Neural progenitor cell (in vitro differentiated cells): ENCODE measurements at places on chromosomes 7 and 10. TPM values are rescaled to one million over a fixed set of nuclear protein-coding genes. Genes with fewer than 3 reads are reported as not detected.

DNA sequence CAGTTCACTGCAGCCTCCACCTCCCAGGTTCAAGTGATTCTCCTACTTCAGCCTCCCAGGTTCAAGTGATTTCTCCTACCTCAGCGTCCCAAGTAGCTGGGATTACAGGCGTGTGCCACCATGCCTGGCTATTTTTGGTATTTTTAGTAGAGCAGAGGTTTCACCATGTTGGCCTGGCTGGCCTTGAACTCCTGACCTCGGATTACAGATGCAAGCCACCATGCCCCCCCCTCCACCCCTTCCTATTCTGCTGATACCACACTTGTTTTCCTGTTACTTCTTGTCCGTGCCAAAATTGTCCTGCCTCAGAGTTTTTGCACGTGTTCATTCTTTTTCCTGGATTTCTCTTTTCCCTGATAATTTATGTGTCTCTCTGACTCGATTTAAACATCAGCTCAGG, 62.5 kb downstream of the R3HCC1L start:
- DNase-seq: no peak

GRCh38 chr7:70472601-70473237, 659.2 kb upstream of the GALNT17 start:
- DNase-seq: no peak

DNA sequence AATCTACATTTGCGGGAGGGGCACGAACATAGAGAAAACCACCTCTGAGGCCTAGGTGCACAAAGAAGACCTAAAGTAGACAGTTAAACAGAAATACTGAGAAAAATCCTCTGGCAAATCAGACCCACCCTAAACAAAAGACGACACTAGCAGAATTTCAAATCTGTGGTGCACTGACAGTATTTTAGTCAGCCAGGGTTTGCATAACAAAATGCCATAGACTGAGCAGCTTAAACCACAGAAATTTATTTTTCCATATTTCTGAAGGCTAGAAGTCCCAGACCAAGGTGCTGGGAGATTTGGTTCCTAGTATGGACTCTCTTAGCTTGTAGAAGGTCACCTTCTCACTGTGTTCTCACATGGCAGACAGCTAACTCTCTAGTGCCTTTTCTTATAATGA, 26.3 kb downstream of the IPMK start:
- no peak for DNase-seq

GRCh38 chr10:74049955-74050354, 52.0 kb downstream of the VCL start:
- DNase-seq: no peak

DNA sequence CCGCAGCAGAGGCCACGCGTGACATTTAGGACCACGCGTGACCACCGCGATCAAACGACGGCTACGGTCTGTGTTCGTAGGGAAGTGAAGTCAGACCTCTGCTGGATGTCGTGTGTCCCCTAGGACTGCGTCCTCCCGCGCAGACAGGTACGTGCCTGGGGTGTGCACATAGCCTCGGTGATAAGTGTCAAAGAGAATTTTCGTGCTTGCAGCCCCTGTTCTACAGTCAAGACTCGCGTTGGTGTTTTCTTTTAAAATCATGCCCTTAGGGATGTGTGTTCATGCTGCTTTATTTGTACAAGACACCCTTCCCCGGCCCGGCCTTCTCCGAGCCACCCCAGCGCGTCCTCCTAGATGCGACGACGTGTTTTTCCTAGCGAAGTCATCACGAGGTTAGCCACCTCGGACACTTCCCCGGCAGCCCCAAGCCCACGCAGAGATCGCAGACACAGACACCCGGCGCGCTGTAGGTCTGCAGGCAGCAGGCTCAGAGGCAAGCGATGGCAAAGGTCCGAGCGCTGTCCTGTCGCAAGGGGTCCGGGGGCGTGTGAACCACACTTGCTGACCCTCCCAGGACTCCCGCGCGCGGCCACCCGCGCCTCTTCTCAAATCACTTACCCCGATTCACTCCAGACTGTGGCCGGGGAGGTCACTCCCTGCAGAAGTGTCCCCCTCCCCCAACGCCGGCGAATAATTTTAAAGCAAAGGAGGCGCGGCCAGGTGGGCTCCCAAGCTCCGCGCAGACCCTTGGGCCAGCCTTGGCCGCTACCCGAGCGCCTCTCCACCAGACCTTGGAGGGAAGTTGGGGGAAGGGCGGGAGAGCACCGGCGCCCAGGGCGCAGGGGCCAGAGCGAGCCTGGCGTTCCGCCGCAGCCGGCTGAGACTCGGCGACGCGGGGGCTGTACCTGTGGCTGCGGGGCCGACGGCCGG, 552 bp downstream of the MKX start:
- peak; percentile 48 for DNase-seq

DNA sequence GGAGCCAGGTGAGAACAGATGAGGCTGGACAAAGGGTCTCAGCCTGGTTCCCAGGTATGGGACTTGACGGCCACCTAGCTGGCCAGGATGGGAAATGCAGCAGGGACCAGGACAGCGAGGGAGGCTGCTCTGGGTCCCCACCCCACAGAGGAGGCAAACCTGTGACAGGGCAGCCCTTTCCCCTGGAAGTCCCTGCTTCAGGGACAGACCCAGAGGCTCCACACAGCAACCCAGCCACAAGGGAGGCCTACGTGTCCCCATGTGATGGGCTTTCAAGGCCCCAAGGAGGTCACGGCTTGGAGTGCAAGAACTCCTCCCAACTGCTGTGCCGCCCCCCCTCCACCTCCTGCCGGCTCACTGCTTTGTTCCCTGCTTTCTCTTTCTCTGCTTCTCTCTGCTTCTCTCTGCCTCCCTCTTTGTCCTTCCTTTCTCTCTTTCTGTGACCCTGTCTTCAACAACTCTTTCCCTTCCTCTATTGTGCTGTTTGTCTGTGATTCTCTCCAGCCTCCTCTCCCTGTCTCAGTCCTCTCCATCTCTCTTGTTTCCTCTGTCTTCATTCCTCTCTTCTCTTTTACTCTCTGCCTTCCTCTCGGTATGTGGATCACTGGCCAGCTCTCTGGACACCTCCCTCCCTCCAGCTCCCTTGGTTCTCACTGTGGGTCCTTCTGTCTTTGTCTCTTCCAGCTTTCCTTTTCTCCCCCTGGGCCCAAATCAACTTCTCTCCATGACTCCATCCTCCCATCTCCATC, 9.6 kb upstream of the EIF5AL1 start:
- peak; percentile 66 for DNase-seq

DNA sequence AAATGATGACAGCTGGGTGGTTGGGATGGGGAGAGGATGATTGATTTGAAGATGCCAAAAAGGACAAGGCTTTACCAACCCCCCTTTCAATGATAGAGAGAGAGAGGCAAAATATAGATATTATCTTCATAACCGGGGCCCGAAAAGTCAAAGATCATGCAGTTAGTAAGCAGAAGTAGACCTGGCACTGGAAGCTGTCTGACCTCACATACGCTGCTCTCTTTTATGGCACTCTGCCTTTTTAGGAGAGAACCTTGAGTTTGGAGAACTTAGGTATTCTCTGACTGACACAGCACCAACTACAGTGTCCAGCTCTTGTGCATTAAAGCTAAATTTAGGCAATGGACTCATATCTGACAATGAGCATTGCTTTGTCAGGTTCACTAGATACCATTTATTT, 30.7 kb downstream of the CNNM2 start:
- DNase-seq: no peak

DNA sequence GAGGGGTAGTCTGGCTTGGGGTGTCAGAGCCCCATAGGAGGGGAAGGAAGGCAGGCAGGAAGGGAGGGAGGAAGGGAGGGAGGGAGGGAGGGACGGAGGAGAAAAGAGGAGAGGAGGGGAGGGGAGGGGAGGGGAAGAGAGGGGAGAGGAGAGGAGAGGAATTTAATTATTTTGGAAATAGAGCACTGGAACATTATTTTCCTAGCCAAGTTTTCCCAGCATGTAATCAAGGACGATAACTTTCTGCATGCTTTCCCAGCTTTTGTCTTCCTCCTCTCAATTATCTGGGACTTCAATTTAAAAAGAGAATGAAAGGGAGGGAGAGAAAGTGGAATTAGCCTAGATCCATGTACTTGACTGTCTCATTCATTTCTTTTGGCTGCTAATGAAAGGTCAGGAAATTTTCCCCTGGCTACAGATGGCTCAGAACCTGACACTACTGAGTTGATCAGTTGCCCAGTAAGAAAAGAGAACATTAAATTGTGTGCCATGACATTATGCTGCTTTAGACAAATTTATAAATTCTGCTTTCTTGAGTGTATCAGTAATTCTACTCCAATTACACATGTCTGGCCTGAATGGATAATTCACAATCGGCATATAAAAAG, 148.8 kb downstream of the LRRC4 start:
- no peak for DNase-seq

DNA sequence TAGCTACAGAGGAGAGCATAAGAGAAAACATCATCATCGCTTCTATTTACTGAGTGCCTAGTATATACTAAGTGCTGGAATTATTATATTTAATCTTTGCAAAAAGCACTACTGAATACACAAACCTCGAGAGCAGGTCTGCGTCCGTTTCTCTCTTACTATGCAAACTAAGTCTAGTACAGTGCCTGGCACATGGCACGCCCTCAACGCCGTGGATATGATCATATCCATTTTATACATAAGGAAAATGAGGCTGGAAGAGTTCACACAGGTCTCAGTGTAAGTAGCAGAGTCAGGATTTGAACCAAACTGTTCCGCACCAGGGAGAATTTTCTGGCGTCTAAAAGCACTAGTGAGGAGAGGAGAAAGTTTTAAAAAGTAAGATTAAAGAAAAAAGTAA, 17.6 kb downstream of the MXI1 start:
- no peak for DNase-seq

GRCh38 chr7:42274053-42274452, 37.0 kb upstream of the GLI3 start:
- no peak for DNase-seq

GRCh38 chr7:139436806-139437205, 46.7 kb downstream of the KLRG2 start:
- no peak for DNase-seq

- DNase-seq: no peak
Measured at GRCh38 chr7:45384499-45384898, 189.7 kb upstream of the ADCY1 start.

- DNase-seq: no peak
Measured at GRCh38 chr7:3302681-3303320, 1.7 kb downstream of the SDK1 start.

GRCh38 chr7:4207011-4207410, 475.1 kb upstream of the FOXK1 start:
- no peak for DNase-seq

- no peak for DNase-seq
Measured at GRCh38 chr10:86798611-86799010, 42.2 kb downstream of the BMPR1A start.

DNA sequence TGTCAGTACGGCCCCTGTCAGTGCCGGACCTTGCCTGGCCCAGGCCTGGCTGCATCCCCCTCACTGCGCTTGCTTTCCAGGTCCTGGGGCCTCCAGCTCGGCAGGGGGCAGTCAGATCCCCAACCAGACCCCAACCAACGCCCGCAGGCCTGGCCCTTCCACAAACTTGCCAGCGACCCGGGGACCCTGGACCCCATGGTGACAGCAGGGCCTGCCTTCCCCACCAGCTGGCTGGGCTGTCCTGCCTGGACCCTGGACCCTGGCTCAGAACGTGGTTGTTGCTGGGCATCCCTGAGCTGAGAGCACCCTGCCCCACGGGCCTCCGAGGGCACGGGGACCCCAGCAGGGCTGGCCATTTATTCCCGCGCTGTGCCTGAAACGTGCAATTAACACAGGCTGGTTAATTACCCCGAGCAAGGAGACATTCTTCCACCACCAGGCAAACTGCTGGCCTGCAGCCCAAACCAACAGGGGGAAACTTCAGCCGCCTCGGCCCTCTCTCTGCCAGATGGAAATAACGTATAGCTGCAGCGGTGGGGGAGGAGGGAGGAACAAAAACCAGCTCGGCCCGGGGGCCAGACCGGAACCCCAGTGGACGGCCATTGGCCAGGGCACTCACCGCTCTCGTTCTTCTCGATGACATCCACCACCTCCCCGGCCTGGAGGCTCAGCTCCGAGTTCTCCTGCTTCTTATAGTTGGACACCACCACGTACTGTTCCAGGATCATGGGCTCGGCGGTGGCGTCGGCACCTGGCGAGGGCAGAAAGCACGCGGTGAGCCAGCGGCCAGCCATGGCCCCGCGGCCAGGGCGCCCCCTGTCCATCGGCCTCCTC, 167.1 kb downstream of the NEURL1 start:
- DNase-seq: no peak

DNA sequence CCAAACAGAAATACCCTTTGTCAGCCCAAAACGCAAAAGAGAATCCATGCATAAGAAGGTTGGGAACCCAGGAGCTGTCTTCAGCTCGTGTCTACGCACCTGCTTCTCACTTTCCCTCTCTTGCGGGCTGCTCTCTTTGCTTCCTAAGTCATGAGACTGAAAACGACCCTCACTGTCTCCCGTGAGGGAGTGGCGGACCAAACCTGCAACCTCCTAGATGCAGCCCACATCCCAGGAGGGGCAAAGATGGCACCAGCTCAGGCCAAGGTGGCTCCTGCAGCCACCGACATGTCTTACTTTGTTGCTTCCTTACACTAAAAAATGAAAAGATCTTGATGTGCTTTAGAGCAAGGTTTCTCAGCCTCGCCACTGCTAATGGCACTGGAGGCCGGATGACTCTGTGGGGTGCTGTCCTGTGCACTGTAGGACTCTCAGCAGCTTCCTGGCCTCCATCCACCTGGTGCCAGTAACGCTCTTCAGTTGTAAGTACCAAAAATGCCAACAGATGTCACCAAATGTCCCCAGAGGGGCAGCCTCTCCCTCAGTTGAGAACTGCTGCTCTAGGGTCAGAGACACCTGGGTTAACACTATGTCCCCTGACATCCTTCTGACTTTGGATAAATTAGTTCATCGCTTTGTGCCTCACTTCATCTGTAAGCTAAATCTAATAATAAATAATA, 179.8 kb upstream of the PFKP start:
- no peak for DNase-seq

GRCh38 chr7:108535257-108535656, 9.3 kb upstream of the PNPLA8 start:
- DNase-seq: no peak

GRCh38 chr7:69276011-69276729, 322.1 kb upstream of the AUTS2 start:
- DNase-seq: no peak

GRCh38 chr7:151436446-151437158, 3.3 kb downstream of the CRYGN start:
- DNase-seq: no peak

- no peak for DNase-seq
Measured at GRCh38 chr10:11687779-11688447, 54.3 kb upstream of the ECHDC3 start.

- no peak for DNase-seq
Measured at GRCh38 chr10:89783406-89783805, 82.0 kb downstream of the KIF20B start.

GRCh38 chr10:97383159-97383558, 18.0 kb downstream of the RRP12 start:
- no peak for DNase-seq

GRCh38 chr10:80407812-80408241, 524 bp upstream of the PRXL2A start:
- DNase-seq: peak; percentile 46

Gene PAX4
- not detected in 2 replicates for total RNA-seq

Gene AKR1C8
- total RNA-seq: not detected in 2 replicates

Gene PDK4
- not detected in 2 replicates for total RNA-seq

Gene TASOR2
- total RNA-seq: 32.7 and 39.0 TPM in 2 replicates

Gene ABCC2
- total RNA-seq: 0.25 and 0.26 TPM in 2 replicates

Gene DGKB
- 2.2 and 5.5 TPM in 2 replicates for total RNA-seq

Gene TMEM140
- total RNA-seq: not detected in 2 replicates

Gene LOXL4
- 0.77 and 0.92 TPM in 2 replicates for total RNA-seq

Gene VOPP1
- total RNA-seq: 46.6 and 55.9 TPM in 2 replicates

Gene HIBADH
- 70.6 and 88.6 TPM in 2 replicates for total RNA-seq

Gene TMEM225B
- 0.53 TPM in 1 of 2 replicates, not detected in the other for total RNA-seq

Gene GIMAP6
- not detected in 2 replicates for total RNA-seq

Gene PPA1
- total RNA-seq: 134 and 203 TPM in 2 replicates
